ENCODE measurements at places on chromosomes 3 and 15.

DNA sequence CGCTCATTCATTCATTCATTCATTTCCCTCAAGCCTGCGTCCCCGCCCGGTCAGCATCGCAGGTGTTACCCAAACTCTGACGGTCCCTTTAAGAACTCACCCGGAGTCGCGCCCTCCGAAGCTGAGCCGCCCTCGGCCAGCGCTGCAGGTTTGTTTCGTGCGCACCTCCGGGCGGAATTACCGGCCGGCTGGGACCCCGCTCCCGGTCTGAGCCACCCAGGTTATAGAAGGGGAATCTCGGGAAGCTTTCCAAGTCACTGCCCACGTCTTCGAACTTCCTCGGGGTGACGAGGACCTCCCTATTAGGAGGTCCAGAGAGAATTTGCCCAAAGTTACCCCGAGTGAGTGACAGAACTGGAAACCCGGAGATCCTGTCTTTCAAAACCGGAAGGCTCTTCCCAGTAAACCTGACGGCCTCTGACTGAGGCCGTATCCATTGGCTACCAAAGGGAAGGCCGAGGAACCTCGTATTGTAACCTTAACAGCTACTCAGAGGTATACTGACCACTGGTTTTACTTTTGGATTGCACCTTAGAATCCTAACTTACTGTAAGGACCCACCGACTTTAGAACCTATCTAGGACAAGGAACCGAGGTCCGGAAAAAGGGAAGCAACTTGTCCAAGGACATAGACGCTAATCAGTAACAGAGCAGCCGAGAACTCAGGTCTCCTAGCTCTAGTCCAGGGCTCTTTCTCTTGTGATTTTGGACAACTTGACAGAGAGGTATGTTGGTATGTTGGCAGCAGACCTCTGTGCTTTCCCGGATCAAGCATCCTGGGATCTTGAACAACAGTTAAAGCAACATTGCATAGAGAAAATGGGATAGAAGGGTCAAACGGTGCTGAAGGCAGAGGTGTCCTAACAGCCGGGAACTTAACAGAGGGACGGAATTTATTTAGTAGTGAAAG, 788 bp upstream of the DLG1 start:
- peak; percentile 7 for DNase-seq

GRCh38 chr15:62549345-62549970, 384.4 kb upstream of the C2CD4B start:
- DNase-seq = no peak

- peak; percentile 13 for DNase-seq
These were observed 89.5 kb upstream of the CHD2 start for GRCh38 chr15:92810418-92811138.

DNA sequence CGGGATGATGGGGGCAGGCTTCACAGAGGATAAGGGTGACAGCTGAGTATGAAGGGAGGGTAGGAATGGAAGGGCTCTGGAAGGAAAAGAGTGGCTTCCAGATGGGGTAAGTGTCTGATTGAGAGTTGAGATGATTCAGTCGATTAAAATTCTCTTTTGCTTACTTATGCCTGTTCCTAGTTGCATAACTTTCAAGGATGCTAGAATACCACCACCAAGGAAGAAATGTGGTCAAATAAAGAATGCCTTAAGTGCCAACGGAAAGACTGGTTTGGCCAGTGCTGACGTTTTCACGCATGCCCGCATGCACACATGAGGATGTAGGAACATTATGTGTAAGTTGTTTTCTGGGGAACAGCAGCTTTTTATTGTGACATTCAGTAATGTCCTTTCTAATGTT, 263.4 kb upstream of the WNT5A start:
- DNase-seq = no peak

GRCh38 chr3:43779850-43780249, 89.1 kb downstream of the ABHD5 start:
- DNase-seq = no peak

DNA sequence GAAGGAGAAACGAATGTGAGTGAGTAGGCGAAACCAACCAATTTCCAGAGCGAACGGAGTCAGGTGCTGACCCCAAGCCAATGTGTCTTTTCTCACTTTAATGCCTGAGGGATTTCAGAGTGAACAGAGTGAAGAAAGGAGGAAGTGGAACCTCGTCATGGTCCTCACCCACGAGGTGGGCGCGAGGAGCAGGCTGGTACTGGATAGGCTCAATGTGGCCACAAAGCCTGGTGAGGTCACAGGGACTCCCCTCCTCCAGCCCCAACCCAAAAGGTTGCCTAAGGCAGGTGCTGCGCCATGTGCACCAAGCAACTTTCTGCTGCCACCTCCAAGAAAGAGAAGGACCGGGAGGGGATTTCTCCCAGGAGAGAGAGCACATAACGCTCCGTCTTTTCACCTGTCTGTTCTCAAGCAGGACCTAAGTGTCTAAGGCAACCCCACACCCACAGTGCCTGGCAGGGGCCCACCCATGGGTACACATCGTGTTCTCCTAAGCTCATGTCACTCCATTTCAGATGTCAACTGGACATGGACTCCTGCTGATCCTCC, 3.8 kb downstream of the NRROS start:
- no peak for DNase-seq

GRCh38 chr3:47011371-47011770, 31.9 kb downstream of the NBEAL2 start:
- DNase-seq = no peak

DNA sequence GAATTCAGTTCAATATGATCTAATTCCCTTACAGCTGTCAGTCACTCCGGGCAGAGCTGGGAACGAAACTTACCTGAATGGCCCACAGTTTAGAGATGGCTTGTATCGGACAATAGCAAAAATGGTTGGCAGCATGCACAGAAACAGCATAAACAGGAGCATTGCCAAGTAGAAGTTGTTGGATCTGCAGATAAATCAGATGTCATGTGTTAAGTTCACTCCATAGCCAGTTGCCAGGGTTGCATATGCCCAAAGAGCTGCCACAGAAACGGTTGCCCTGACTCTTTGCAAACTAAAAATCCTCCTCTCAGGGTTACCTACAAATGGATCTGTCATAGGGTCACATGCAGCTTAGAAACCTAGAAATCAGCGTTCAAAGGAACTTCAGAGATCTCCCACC, 15.4 kb upstream of the STARD5 start:
- no peak for DNase-seq

DNA sequence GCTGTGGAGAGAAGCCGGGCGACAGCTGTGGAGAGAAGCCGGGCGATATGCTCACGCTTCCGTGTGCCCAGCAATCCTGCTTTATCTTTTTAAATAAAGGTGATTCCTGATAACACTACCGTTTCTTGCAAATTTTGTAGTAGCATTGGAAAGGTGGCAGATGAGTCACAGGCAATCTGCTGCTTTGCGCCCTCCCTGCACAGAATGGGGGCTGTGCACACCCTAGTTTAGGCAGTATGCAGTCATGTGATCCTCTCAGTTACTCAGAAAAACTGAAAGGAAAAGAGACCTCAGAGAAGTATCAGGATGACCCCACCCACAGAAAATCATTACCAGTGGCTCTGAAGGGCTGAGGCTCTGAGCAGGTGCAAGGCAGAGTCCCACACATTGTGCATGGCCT, 24.9 kb upstream of the TMCC1 start:
- no peak for DNase-seq

- DNase-seq = no peak
These were observed 894.3 kb downstream of the DIPK2A start for GRCh38 chr3:144865948-144866347.

GRCh38 chr3:188749010-188749617, 422.7 kb upstream of the TPRG1 start:
- DNase-seq = peak; percentile 50

DNA sequence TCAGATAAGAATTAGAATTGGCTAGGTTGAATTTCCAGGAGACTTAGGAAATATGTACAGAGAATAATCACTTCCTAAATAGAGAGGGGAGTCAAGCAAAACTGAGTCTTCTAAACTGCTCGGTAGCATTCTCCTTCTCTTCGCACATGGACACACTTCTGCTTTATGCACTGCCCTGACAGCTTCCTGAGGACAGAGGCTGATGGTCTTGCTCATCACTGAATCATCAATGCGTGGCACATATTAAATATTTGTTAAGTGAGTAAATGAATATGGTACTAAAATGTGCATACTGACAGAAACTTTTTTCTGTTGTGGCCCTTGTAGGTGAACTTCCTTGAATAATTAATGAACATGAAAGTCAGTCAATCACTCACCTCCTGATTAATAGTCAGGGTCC, 315.5 kb downstream of the FHIT start:
- no peak for DNase-seq

- DNase-seq = no peak
These were observed 192.5 kb downstream of the WNT5A start for GRCh38 chr3:55294557-55294956.

GRCh38 chr3:195708626-195709481, 11.9 kb upstream of the MUC20 start:
- DNase-seq = no peak

DNA sequence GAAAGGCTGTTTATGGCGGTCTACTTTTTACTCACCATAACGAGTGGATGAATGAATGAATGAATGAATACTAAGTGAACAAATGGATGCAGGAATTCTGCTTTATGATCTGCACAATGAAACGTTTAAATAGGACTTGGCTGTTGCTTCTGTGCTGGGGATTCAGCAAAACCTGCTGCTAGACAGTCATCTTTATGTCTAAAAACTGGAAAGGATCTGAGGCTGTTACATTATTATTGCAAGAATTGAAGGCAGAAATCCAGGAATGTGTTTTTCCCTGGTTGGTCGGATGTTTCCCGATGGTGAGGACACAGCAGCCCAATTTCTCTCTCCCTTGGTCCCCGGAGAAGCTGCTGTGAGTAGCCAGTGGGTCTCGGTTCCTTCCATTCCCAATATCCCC, 94.2 kb downstream of the GABRG3 start:
- DNase-seq = no peak

DNA sequence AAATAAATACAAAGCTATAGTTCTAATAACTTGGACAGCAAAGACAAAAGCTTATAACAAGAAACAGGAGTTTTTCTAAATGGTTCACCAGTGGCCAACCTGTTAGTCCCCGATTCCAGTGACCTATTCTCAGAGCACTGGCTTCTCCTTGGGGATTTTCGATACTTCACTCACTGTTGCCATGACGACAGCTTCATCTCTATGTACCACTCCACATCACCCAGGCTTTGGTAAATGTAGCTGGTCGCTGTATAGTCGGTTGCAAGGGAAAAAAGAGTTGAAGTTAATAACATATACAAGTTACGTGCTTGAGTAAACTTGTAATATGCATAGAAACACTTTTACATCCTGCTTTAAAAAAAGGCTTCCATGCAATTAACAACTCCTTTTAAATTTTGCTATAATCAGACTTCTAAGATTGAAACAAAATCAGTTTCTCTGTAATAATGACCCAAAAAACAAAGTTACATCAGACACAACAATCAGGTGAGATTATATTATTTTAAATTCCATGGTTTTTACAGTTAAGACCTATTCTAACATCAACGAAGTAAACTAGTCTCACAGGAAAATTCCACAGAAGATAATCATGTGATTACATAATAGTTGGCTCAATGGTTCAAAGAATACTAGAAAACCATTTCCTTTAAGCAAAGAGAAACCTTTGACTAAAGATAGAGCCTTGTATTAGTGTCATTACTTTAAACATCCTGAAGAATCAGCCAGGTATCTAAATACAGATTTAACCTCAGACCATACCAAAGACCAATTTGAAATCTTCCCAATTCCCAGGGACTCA, 2.9 kb downstream of the CCNL1 start:
- no peak for DNase-seq

DNA sequence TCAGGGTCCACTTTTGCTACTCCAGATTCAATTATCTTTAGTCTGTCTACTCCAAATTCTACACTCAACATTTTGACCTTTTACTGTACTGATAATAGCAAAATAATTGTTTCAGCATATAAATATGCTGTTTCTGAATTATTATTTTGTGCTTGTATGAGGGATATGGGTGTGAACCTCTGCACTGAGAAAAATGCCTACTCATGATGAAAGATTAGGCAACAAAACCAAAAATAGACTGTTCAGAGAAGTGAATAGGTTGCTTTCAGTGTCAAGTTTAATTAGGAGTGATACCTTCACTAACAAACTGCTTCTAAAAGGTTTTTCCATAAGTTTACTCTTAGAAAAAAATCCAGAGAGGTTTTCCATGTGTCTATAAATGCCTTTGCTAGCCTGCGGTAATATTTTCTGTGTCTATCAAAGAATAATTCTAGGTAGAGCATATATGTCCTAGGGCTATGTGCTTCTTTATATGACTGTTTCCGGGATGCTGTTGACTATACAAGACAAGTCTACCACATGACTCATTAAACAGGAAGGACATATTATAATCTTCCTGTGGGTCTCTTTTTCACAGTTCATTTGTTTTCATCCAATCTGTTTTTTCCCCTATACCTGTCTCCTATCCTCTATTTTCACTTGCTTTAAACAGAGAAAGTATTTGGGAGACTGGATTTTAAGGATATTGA, 218.5 kb upstream of the TTC14 start:
- DNase-seq = no peak

GRCh38 chr15:95741830-95742229, 588.7 kb upstream of the NR2F2 start:
- DNase-seq = no peak

DNA sequence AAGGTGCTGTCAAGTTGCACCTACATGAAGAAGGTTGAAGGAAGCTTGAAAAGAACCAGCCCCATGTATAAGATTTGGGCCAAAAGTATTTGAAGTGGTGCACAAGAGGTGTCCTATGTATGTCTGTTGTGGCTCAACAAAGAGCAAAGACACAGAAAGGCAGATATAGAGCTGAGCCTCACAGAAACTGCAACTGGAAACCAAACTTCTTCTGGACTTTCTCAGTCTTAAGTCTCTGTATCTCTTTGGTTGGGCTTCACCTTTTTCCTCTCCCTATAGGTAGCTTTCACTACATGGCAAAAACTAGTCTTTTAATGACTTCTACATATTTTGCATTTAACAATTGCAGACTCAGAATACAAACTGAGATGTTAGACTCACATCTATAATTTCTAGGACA, 8.8 kb upstream of the CMC1 start:
- DNase-seq = no peak

GRCh38 chr3:195872800-195873199, 35.6 kb downstream of the TNK2 start:
- DNase-seq = no peak

GRCh38 chr3:46065750-46066256, 38.5 kb upstream of the XCR1 start:
- DNase-seq = no peak

GRCh38 chr3:151146071-151146730, 56.8 kb downstream of the GPR171 start:
- peak; percentile 19 for DNase-seq

DNA sequence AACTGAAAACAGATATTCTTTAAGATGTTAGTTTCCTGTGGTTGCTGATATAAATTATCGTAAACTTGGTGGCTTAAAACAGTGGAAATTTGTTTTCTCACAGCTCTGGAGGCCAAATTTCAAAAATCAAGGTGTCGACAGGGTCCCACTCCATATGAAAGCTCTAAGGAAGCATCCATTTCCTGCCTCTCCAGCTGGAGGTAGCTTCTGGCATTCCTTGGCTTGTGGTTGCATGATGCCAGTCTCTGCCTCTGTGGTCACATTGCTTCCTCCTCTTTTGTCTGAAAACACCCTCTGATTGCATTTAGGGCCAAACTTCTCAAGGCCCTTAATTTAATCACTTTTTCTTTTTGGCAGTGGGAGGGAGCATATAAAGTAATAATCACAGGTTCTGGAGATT, 96.8 kb downstream of the PPM1L start:
- no peak for DNase-seq

- DNase-seq = no peak
These were observed 199.3 kb upstream of the GOLIM4 start for GRCh38 chr3:168295027-168295426.

- no peak for DNase-seq
These were observed 1.2 kb downstream of the NR2C2 start for GRCh38 chr3:14948609-14949038.
